ENCODE measurements at places on chromosomes 16 and 17.

DNA sequence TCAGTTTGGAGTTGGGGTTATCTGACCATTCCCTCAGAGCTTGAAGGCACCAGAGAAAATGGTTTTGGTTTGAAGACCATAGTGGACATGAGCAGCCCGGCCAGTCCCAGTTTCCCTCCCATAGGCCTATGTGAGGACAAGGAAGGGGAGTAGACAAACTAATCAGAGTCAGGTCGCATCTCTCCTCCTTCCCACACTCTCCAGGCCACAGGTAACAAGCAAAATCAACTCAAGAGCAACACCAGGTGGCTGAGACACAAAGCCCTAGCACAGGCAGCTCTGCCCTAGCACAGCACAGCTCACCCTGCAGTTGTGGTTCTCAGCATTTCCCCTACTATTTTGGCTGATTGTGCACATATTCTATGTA lies 7.2 kb downstream of the SUPT4H1 start:
- DNase-seq, result no peak

- no peak for DNase-seq
Observed at GRCh38 chr17:3771140-3771539, 29.8 kb downstream of the ITGAE start.

DNA sequence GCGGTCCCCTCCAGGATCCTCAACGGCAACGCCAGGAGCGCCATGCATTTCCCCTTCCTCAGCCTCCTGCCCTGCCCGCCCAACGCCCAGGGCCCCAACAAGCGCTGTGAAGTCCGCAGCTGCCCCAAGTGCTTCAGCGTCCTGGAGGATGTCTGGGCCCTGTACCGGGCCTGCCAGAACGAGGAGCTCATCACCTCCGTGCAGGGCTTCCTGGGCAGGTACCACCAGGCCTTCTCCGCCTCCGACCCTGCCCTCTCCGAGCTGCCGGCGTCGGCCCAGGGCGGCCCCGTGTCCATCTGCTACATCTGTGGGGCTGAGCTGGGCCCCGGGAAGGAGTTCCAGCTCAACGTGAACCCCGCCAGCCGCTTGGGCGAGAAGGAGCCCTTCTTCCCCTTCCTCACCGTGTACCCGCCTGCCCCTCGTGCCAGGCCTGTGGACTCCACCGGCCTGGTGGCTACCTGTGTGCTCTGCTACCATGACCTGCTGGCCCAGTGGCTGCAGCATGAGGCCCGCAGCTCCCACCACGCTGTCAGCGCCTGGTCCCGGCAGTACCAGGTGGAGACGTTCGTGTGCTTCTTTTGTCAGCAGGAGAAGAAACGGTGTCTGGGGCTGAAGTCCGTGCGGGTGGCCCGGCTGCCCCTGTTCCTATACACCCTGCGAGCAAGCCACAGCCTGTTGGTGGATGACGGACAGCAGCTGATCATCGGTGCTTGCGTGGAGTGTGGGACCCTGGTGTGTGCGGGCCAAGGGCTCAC lies 58.9 kb upstream of the CIBAR2 start:
- no peak for DNase-seq

GRCh38 chr17:14513835-14514234 lies 213.0 kb downstream of the HS3ST3B1 start:
- no peak for DNase-seq

- no peak for DNase-seq
Observed at GRCh38 chr16:72910381-72910780, 137.5 kb downstream of the ZFHX3 start.

DNA sequence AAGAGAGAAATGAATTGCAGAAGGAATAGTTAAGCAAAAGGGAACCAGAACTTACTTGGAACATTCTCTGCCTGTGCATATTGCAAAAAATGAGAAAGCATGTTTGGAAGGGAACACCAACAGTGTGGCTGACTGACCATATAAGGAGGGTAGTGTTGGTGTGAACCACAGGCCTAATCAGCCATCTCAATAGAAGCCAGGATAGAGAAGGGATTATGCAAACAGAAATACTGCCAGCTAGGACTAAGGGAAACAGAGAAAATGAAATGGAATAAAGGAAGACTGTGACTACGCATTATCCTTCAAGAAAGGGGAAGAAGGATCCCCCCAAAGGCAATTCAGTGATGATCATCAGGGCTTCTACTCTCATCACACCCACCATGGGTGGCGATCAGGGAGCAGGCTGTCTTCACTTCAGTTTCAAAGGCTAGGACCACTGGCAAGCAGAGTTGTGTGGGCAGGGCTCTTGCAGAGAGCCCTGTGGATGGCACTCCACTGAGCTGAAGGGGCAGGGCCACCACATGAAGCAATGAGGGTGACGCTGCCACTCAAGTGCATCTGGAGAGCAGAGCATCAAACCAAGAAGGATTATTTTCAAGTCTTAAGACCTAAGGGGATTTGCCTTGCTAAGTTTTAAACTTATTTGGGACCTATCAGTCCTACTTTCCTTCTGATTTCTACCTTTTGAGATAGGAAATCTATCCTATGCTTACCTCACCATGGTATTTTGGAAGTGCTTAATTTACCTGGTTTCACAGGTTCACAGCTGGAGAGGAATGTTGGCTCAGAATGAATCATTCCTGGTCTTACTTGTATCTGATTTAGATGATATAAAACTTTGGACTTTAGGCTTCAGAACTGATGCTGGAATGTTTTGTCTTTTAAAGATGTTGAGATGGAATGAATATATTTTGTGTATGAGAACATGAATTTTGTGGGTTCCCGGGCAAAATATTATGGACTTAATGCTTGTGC lies 140.5 kb downstream of the SSH2 start:
- no peak for DNase-seq

All from HCT116 (cell line).